Activated naive CD4-positive, alpha-beta T cell treated with Interleukin-2 at 50 U/mL for 16 hours (primary cell): ENCODE measurements at places on chromosomes 3 and 15.
A peak's percentile ranks its signal among the peaks of the same experiment; 100 is the strongest.

GRCh38 chr3:31943041-31943440 lies 38.0 kb downstream of the OSBPL10 start:
- no peak for DNase-seq

DNA sequence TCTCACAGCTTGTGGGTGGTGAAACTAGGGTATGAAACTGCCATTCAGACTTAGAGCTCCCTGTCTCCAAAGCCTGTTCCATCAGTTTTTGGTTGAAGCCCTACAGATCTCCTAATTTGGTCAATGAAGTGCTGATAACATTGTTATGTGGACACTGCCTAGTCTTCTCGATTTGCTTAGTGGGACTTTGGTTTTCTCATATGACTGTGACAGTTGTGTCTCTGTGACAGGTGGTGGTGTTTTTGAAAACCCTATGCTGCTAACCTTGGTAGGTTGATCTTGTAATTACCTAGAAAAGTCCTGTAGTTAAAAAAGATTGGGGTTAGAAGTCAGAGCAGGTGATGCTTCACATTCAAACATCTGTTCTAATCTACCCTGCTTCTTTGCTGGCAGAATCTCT lies 9.2 kb downstream of the PPM1L start:
- no peak for DNase-seq

DNA sequence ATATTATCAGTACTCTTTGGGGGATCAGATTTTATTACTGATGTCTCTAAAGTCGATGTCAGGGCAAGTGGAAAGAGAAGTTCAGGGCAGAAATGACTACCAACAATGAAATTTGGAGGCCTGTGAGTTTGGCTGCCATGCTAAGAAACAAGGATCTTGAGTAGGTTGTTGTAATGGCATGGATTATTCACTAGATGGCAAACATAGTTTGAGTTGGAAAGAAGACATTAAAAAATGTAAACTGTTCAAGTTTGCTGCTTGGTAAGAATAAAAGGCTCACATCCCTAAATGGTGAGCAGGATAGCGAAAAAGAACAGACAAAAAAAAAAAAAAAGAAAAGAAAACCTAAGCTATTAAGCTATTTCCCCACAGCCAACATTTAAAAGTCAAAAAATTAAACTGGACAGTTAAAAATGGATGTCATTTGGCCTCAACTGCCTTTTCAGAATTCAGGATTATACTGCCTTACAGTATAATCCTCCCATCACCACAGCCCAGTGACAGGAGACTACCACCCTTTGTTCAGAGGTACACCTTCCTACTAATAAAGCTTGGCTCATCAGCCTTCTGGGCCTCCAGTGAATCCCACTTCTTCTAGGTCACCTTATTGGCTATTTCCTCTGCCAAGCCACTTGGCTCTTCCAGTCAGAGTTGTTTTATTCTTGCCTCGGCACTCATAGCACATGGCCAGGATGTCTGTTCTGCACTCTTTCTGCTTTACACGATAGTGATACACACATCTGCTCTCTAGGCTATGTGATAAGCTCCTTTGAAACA lies 163.7 kb downstream of the PLD1 start:
- DNase-seq = no peak

DNA sequence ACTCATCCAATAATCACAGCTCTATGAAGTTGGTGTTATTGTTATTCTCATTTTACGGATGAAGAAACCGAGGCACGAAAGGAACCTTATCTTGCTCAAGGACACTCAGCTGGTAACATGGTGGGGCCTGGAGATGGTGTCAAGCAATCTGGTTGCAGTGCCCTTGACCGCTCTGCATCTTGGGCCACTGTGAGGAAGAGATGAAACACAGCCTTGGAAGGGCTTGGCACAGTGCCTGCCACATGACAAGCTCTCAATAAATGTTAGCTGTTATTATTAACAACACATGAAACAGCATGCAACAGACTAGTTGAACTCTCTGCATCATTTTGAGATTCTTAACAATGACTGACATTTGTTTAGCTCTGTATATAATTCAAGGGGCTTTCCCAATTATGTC lies 10.1 kb upstream of the ITGA11 start:
- DNase-seq = no peak

- no peak for DNase-seq
Observed at GRCh38 chr15:34070003-34070402, 31.0 kb upstream of the AVEN start.

DNA sequence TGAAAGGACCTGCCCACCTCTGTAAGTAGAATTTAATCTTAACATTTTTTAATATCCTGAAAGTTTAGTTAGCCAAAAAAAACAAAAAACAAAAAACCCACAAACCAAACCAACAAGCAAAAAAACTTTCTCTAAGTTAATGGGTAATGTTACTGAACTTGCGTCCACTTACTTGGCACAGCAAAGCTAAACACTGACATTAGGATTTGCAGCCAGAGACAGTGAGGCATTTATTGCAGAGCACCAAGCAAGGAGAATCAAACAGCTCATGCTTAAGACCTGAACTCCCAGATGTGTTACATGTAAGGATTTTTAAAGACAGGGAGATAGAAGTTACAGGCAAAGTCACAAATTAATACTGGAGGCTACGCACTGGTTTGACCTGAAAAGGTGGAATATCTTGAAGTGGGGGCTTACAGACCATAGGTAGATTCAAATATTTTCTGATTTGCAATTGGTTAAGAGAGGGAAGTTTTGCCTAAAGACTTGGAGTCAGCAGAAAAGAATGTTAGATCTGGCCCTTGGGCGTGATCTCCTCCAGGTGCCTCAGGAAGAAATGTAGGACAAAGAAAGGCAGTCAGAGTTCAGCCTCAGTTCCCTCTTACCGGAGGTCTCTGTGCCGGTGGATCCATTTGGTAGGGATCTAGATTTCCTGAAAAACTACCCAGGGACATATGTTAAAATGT lies 205.0 kb downstream of the ADAMTSL3 start:
- DNase-seq = no peak

GRCh38 chr15:78681281-78682003 lies 40.4 kb upstream of the CHRNB4 start:
- DNase-seq = no peak

GRCh38 chr15:78220713-78221112 lies 13.7 kb downstream of the ACSBG1 start:
- DNase-seq = no peak

DNA sequence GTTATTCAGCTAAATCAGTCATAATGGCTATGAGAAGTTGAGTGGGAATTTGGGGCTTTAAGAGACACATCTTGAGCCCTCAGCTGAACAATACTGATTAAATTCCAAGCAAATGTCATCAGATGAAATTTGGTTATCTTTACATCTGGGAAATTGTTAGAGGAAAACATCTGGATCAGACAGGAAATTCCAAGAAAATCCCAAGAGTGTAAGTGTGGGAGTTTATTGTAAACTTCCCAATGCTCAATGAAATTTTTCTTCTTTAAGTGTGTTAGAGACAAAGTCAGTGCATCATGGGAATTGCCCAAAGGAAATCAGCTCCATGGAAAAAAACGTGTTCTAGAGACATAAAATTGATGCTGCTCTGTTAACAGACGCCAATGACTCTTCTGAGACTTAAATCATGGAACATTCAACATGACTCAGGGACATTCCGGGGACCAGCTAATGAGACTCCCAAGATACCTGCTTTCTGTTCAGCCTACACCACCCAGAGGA lies 19.8 kb upstream of the DCLK3 start:
- DNase-seq = no peak

- DNase-seq = peak; percentile 35
Observed at GRCh38 chr3:151283907-151284461, 5.6 kb upstream of the P2RY14 start.

DNA sequence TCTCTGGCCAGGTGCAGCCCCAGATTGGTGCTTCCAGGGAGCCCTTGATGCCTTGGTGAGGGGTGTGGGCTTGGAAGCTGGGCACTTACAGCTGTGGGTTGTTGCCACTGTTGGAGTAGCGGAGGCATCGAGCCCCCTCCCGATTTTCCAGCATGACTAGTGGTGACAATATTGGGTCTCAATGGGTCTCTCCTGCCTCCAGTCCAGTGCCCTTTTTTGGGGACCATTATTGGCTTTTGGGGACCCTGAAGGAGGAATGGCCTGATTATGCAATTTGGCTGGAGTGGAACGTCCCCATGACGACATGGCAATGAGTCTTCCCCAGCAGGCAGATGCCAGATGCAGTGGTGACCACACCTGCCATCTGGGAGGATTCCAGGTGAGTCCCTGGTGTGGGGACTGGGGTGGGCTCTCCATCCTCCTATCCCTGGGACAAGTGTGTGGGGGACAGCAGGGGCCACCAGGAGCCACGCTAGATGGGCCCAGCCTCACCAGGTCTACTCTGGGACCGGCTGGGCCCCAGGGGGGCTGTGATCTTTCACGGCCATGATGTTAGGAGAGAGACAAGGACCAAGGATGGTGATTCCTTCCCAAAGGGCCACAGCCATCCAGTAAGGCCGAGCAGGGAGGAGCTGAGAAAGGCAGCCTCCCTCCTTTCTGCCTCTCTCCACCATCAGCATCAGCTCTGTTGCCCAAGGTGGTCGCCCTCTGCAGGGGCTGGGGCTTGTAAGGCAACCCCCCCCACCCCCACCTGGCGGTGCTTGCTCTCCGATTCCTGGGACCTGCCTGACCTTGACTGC lies 196.8 kb downstream of the GOLGA6L6 start:
- DNase-seq = no peak

DNA sequence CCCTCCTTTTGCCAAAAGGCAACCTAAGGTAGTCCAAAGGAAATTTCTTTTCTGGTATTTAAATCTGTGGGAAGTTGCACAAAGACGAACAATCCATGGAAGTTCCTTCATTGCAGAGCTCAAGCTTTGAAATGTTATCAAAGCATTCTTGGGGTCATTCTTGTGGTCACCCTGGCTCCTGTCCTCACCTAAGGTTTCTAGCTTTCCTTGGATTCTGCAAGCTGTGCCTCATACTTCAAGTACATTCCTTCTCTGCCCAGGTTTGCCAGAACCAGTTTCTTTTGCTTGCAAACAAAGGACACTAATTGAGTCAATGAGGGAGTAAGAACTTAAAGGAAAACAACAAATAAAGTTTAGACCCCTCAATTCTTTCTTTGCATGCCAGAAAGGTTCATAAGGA lies 329.8 kb upstream of the PDZRN3 start:
- DNase-seq = no peak

DNA sequence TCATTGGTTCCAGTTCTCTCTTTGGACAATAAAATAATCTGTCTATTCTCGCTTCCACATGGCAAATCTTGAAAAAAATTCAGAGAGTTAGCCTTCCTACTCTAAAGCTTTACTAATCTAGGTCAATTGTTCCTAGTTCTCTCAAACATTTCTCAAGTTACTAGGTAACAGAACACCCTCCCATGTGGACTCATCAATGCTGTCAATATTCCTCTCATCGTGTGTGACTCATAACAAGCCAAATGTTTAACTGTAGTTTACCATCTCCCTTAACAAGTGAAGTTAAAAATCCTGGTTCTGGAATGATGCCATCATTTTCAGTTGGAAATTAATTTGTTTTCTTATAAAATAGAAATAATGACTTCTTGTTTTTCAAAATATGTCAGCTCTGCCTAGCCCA lies 438.6 kb downstream of the ROBO1 start:
- no peak for DNase-seq

- no peak for DNase-seq
Observed at GRCh38 chr15:85955501-85956391, 123.9 kb upstream of the AGBL1 start.

- DNase-seq = no peak
Observed at GRCh38 chr15:78263907-78264303, 457 bp upstream of the DNAJA4 start.
